Stimulated activated CD4-positive, alpha-beta T cell treated with anti-CD3 and anti-CD28 coated beads, Interleukin-4, amount 100 ng/mL, for 1 hour (primary cell): ENCODE measurements at places on chromosomes 6 and 20.

GRCh38 chr6:16545382-16545781 lies 215.9 kb downstream of the ATXN1 start:
- DNase-seq, result no peak

DNA sequence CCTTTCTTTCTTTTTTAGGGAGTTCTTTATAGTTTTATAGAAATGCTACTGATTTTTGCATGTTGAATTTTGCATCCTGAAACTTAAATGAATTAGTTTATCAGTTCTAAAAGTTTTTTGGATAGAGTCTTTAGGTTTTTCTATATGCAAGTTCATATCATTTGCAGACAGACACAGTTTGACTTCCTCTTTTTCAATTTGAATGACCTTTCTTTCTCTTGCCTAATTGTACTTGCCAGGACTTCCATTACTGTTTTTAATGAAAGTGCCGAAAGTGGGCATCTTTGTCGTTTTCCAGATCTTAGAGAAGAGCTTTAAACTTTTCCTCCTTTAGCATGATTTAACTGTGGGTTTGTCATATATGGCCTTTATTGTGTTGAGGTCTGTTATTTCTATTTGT lies 21.1 kb upstream of the EDN1 start:
- DNase-seq, result no peak

DNA sequence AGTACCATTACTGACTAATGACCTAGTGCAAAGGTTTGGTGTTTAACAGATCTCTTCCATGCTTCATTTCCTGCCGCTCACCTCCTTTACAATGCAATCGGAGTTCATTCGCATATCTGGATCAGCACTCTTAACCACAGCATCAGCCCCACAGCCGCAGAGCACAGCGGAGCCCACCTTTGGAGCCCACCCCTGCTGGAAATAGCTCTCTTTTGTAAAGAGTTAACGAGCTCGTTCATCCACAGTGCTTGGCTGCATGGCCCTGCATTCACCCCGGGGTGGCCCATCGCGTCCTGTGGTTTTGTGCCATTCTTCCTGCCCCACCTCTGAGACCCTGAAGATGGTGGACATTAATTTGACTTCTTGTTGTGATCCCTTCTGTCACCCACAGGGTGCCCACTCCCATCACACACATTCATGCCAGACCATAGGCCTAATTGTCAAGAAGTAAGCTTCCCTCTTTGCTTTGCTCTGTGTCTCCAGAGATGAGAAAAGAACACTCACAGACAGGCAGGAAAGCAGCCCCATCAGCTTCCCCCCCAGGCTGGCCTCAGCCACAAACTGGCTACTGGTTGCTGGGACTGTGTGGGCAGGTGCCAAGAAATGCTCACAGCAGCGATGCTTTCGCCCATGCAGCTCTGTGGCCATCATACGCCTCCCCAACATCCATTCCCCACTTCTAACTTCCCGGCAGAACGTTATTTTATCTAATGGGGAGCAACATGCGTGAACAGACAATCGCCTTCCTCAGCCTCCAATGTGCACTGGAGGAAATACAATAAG lies 167.0 kb downstream of the LRFN2 start:
- no peak for DNase-seq

DNA sequence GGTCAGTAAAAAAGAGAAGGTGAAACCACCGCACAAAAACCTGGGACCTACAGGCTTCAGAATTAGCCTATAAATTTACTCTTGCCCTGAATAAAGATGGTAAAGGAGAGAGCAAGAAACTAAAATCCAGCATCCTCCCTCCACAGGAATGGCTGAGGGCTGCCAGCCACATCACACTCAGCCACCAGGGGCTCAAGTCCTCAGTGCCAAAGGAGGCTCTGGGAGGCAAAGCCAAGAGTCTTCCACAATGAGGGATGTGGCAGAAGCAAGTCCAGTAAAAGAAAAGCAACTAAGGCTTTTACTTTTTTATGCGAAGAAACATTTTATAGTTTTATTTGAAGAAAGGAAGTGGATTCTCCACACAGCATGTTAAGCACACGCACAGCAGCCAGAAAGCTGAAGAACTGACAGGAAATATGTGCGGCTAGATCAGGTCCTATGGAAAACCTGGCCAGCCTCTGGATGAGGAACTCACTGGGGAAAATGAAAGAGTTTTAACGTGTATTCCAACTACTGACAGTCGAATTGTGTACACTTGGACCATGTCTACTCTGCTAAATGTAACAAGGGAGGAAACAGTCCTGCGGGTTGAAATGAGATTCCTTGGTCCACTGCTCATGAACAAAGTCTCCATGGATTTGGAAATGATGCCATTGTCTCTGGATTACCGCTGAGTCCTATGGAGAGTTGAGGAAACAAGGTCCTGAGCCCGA lies 219.4 kb upstream of the SSTR4 start:
- no peak for DNase-seq

DNA sequence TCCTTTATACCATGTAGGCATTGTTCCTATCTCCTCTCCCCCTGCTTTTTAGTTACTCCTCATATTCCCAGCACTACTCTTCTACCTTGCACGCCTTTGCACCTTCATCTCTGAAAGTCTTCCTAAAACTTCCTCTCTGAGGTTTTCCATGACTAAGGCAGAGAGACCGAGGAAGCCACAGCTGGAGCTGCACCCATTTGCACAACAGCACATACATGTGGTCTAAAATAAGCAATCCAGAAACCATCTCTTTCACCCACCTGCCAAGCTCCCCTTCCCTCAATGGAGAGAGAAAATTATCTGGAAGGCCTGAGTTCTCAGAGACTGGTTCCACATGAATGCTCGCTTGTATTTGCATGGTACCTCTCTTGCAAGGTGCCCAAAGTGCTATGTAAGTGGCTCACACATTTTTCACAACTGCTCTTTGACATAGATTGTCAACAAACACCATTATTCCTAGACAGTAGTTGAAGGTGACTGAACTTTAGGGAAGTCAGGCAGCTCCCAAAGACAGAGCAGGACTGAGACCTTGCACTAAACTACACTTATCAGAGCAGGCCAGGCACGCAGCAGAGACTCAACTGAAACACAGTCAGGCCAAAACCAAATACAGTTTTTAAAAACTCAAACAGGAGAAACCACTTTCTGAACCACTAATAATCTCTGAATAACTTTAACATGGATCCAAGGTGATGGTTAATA lies 313.2 kb downstream of the TFAP2A start:
- no peak for DNase-seq
